ENCODE measurements at places on chromosomes 12 and 14. TPM values are rescaled to one million over a fixed set of nuclear protein-coding genes. Genes with fewer than 3 reads are reported as not detected.
A peak's percentile ranks its signal among the peaks of the same experiment; 100 is the strongest.

- DNase-seq: no peak
Observed at GRCh38 chr12:906062-906585, 43.4 kb downstream of the RAD52 start.

DNA sequence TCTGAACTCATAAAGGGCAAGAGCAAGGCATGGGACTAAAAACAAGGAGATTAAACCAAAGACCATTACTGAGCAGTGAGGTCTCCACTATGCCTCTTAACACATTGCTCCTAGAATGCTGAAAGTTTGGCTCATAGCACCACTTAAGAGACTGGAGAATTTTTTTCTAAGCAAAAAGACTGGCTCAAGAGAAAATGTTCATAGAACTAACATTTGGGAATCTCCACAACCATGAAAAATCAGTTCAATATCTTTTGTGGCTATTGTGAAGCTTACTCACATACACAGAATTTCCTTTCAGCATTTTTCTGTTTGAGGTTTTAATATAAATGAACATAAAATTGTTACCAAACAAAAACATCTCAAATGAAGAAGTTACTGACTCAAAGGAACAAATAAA is 255.8 kb downstream of the CCDC91 start:
- DNase-seq: no peak

DNA sequence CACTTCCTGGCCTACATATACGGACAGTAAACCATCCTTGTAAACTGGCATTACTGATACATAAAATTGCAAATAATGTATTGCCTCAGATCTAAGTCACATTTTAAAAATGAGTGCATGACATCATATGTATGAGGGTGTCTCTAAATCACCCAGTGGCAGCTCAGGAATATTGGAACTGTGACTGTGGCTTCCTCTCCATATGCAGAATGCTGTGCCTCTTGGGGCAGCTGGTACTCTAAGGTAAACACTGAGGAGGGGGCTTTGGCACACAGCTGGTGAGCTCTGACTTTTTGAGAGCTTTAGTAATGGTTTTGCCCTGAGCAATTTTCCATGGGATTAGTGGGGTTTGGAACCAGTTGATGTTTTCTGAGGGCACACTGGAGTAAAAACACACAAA is 263.7 kb downstream of the BMP4 start:
- DNase-seq: peak; percentile 22

GRCh38 chr14:99262977-99263448 is 9.0 kb downstream of the BCL11B start:
- DNase-seq: no peak

- DNase-seq: no peak
Observed at GRCh38 chr12:72610854-72611358, 338.7 kb downstream of the TRHDE start.

- DNase-seq: no peak
Observed at GRCh38 chr12:67586951-67587350, 61.6 kb upstream of the DYRK2 start.

- DNase-seq: no peak
Observed at GRCh38 chr14:61196034-61196433, 85.1 kb downstream of the TMEM30B start.

DNA sequence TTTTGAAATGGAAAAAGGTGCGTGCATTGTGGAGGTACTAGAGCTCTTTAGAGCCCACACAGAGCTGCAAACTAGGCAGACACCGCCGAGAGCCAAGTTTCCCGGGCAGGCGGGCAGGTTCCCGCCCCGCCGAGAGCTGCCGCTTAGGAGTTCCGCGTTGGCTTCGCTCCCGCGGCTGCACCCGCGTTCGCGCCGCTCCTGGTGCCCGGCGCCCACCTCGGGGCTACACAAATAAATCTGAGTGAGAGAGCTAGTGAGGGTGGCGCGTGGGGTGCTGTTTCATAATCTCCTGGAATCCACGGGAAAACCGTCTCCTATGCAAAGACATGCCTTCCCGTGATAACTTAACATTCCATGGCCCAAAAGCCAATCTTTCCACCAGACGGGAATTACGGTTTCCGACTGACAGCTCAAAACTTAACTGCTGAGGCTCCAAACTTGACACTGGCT is 645 bp downstream of the KITLG start:
- no peak for DNase-seq

GRCh38 chr12:87756721-87757120 is 272.5 kb downstream of the C12orf50 start:
- DNase-seq: peak; percentile 55

GRCh38 chr14:98871796-98872195 is 400.2 kb downstream of the BCL11B start:
- no peak for DNase-seq

DNA sequence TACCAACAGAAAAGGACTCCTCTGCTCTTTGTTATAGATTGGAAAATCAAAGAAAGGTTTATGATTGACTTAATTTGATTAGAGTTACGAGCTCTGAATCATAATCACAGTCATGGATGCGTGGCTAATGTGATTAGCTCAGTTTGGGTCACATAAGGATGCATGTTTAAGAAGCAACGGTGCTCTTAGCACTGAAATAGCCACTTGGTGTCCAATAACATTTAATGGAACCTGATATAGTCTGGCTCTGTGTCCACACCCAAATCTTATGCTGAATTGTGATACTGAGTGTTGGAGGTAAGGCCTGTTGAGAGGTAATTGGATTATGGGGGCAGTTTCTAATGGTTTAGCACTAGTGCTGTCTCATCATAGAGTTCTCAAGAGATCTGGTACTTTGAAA is 501.6 kb downstream of the SLC6A15 start:
- DNase-seq: no peak

DNA sequence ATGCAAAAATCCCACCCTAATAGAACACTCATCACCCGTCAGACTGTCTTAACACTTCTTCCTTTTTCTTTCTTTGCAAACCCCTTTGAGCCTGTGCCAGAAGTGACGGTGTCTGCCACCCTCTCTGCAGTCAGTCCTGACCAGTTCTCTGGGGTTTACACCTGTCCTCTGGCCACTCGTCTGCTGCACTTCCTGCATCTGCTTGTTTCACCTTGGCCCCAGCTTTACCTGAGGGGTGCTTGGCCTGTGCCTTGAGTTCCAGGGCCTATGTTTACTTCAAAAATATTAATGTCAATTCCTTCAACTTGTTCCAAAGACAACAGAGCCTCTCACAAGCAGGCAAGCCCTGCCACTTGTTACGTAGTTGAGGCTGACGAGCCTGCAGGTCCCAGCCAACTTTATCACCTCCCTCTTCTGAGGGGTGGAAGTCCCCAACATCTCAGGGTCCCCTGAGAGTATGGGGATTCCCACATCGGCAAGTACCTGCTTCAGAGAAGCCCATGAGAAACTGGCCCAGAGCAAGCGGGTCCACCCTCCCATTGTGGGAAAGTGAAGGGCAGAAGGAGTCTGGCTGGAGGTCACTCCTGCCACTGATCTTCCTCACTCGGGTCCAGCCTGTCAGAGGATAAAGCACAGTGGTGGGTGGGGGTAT is 205.4 kb downstream of the DAD1 start:
- no peak for DNase-seq

GRCh38 chr12:23043646-23044045 is 418.7 kb downstream of the ETNK1 start:
- no peak for DNase-seq

DNA sequence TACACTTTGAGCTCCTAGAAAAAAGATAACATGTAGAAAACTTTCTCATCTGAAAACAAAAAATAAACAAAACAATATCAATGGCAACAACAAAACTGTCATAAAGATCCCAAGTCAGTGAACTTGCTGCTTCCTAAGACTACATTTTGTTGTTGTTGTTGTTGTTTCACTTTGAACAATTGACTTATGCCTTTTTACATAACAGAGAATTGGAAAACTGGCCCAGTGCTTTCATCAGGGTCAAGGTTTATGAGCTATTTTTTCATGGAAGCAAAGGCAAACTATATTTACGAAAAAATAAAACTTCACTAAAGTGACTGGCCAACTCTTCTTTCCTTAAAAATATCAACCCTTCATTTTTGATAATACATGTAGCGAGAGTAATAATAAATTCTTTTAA is 6.3 kb downstream of the DCN start:
- no peak for DNase-seq

DNA sequence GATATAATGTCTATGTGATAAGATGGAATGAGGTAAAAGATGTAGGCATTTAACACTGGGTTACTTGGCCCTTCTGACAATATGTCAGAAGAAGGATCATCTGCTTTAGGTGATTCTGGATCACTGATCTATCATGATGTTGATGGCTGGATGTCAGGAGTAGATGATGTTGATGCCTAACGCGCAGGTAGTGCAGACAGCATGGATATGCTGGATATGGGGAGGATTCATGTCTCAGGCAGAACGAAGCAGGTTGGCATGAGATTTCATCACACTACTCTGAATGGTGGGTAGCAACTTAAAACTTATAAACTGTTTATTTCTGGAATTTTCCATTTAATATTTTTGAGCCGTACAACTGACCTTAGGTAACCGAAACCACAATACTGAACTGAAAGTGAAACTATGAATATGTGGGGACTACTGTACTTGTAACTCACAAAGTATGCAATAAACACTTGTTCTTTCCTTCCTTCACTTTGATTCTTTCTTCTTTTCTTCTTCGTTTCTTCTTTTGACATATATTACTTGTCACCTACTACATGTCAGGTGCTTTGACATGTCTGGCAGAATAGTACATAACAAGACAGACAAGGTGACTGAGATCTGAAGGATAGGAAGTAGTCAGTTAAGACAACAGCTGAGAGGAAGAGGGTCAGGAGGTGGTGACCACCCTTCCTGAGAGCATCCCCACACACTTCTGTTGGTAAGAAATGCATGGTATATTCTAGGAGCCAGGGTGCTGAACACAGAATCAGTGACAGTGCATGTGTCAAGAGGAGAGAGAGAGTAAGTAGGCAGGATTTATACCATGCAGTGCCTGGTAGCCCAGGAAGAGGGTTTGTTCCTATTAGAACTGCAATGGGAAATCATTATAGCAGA is 238.8 kb downstream of the PPFIA2 start:
- peak; percentile 23 for DNase-seq

DNA sequence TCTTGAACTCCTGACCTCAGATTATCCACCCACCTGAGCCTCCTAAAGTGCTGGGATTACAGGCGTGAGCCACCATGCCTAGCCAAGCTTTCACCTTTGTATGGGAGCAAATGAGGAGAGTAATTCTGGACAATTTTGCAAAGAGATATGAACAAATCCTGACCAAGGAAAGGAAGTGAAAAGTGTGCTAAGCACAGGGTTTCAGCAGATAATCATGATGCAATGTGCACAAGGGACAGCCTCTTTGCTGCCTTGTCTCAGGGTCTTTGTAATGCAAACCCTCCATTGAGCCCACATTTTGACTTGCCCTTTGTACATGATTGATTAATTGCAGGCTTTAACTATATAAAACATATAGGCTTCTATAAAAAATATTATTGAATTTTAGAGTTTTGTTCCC is 9.2 kb upstream of the PYGL start:
- DNase-seq: no peak

GRCh38 chr12:121829250-121829918 is 25.6 kb downstream of the SETD1B start:
- no peak for DNase-seq

DNA sequence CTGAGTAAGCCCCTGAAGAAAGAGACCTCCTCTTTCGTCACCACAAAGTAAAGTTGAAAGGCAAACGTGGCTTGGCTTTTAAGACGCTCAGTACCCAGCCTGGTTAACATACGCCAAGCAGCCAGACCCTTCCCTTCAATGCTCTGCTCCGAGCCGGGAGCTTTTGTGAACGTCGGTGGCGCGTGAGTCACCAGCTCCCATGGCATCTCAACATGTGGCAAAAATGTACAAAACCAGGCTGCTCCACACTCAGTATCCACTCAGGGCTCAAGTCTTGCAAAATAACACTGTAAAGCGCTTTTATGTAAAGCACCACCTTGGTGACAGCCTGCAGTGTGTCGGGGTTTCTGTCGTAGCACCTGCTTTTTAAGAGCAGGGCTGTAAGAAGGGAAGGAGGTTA is 89.0 kb downstream of the SETD3 start:
- peak; percentile 74 for DNase-seq

DNA sequence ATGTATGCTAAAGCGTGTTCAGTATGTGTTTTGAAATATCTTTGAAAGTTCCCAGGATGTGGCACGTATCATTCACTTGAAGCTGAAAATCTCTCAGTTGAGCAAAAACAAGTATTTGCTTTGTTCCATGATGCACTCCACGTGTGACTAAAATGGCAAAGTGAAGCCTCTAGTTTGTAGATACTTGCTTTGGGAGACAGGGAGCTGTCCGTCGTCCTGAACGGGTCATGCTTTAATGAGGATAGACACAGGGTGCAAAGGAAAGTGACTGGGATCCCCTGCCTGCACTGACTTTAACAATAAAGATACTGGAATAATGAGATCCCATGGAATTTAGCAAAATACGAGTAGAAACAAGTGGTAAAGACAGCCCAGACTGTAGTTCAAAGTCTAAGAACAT is 991.4 kb downstream of the NRXN3 start:
- DNase-seq: peak; percentile 42

- DNase-seq: peak; percentile 82
Observed at GRCh38 chr12:857611-858010, 91.9 kb downstream of the RAD52 start.

DNA sequence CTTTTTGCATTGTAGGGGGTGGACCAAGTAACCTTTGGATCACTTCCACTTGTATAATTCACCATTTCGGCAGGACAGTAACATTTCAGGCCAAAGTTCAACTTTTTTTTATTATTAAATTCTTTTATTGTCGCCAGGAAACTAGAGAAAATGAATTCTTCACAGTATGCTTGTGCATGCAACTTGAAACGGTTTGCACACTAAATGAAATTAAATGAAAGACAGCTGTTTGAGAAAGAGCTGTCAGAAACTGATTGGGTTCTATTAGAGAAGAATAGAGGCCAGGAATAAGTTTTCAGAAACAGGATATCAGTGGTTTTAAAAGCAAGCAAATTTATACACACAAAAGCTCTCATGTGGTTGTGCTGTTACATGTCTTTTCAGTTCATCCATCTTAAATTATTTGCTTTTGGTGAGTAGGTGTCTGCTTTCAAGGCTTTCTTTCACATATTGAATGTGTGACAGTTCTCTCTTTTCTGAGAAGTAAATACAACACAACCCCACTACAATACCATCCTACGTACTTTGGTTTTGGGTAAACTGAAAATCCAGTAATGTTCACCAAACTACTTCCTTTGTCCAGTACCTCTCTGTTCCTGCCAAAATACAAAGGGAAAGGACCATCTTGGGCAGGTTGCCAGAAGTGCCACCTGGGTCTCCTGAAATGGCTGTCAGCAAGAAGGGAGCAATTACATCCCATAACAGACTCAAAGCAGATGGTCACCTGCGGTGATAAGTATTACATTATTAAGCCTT is 291.7 kb downstream of the RAD51B start:
- peak; percentile 13 for DNase-seq

GRCh38 chr14:64899958-64900357 is 14.3 kb upstream of the CHURC1 start:
- DNase-seq: no peak

ANKS1B gene
- 0.15 TPM for polyA plus RNA-seq

SERPINA5 gene
- not detected for polyA plus RNA-seq

ESR2 gene
- 0.02 TPM for polyA plus RNA-seq

KRT5 gene
- polyA plus RNA-seq: 0.81 TPM

IL22 gene
- not detected for polyA plus RNA-seq

NAV3 gene
- polyA plus RNA-seq: 30.8 TPM

PRIMA1 gene
- polyA plus RNA-seq: not detected

ITPR2 gene
- 3.6 TPM for polyA plus RNA-seq

FOXG1 gene
- polyA plus RNA-seq: 0.01 TPM

CPNE6 gene
- polyA plus RNA-seq: not detected

USP15 gene
- 64.3 TPM for polyA plus RNA-seq

NOVA1 gene
- 8.5 TPM for polyA plus RNA-seq

WNT1 gene
- not detected for polyA plus RNA-seq

DHRS1 gene
- polyA plus RNA-seq: 24.5 TPM

MFAP5 gene
- polyA plus RNA-seq: 18.6 TPM

C12orf60 gene
- 1.1 TPM for polyA plus RNA-seq

TSPAN19 gene
- polyA plus RNA-seq: not detected

GPRC5A gene
- polyA plus RNA-seq: 46.8 TPM

IL23A gene
- polyA plus RNA-seq: 0.12 TPM

FAM181A gene
- polyA plus RNA-seq: not detected
